ENCODE measurements at places on chromosomes 5 and 9.

GRCh38 chr9:127311239-127311741 is 46.7 kb downstream of the GARNL3 start:
- DNase-seq = no peak

DNA sequence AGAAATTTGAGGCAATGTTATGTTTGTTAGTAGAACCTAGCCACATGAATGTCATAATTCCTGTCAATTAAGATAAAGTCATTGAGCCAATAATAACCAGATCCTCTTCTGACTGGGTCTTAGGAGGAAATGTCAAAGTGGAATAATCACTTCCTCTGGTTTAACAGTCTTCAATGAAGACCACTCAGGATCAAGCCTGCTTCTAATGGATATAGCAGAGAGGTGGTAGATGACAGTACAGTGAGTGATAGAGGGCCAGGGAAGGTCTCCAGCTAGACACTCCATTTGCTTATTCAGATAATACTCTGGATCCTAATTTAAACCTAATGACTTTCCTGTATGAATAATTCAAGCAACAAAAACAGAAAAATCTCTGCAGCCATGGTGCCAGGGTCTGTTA is 474.2 kb downstream of the DNAH5 start:
- no peak for DNase-seq

GRCh38 chr5:176761755-176762154 is 48.6 kb upstream of the UNC5A start:
- no peak for DNase-seq

DNA sequence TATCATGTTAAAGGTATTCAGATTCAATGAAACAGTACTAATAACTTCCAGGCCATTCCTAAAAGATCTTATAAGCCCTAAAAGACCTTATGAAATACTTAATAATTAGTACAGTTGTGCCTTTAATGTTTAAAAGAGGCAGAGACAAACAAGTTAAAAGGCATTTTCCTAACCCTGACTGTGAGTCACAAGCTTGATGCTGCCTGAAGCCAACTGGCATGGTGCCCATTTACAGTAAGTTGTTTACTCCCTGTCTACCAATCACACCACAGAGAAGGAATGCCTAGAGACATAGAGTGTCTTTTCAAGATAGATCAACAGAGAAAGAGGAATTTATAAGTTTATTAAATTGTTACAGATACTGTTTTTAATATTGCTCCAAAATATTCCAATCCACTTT is 47.8 kb downstream of the NR3C1 start:
- peak; percentile 69 for DNase-seq

DNA sequence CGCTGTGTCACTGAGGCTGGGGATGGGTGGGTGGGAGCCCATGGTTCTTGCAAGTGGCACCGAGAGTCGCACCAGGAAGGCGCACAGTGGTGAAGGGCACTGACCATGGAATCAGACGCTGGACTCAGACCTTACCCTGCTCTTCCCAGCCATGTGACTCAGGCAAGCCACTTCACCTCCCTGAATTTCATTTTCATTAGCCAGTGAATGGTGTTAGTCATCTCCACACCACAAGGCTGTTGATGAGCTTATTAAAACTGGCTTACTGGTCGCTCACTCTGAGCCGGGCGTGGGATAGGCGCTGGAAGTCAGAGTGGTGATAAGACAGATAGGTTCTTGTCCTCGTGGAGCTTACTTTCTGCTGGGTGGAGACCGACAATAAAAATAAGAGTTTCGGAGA is 25.1 kb downstream of the FGF18 start:
- no peak for DNase-seq

- DNase-seq = no peak
Observed at GRCh38 chr5:78781611-78782286, 133.2 kb upstream of the LHFPL2 start.

- DNase-seq = no peak
Observed at GRCh38 chr5:154816891-154817492, 33.4 kb downstream of the FAXDC2 start.

GRCh38 chr5:37198061-37198460 is 51.1 kb downstream of the CPLANE1 start:
- no peak for DNase-seq

GRCh38 chr5:117662361-117662760 is 1087.7 kb upstream of the SEMA6A start:
- no peak for DNase-seq

GRCh38 chr5:107668154-107669095 is 2.3 kb downstream of the EFNA5 start:
- DNase-seq = no peak

DNA sequence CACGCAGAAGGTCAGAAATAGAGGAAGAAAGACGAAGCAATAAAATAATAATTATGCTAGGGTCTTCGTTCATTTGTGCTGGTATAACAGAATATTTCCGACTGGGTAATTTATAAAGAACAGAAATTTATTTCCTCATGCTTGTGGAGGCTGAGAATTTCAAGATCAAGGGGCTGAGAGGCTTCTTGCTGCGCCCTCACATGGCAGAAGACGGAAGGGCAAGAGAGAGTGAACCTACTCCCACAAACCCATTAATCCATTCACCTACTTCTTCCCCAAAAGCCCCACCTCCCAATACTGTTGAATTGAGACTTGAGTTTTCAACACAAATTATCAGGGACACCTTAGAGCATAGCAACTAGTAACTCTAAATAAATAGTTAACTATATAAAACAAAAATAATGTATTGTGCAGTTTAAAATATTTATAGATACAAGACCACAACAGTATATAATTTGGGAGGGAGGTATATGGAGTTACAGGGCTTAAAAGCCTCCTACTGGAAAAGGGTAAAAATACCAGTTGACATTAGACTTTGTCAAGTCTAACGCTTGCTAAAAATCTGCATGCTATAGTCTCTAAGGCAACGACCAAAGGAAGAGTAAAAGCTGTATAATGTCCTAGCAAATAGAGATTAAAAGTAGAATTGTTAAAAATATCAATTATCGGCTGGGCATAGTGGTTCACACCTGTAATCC is 40.3 kb upstream of the NAA35 start:
- DNase-seq = no peak

DNA sequence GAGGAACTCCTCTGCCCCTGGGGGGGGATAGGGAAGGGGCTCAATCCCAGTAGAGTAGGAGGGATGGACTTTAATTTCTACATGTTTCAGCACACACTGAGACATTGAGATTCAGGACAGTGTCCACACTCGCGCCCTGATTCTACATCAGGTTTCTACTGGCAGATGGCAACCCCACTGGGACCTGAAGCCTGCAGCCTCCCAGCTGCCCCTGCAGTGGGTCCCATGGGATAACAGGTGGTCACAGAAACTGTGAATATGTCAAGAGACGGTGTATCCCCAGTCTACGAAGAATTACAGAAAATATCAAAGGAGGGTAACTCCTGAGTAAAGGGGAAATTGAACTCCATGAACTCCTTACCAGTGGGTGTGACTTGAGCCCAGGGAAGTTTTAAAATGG is 2.4 kb upstream of the TERT start:
- DNase-seq = no peak

- DNase-seq = no peak
Observed at GRCh38 chr5:147481874-147482705, 27.8 kb downstream of the DPYSL3 start.

GRCh38 chr9:128034821-128035652 is 32.1 kb downstream of the NAIF1 start:
- DNase-seq = peak; percentile 80

- no peak for DNase-seq
Observed at GRCh38 chr9:105291938-105292337, 47.5 kb downstream of the SLC44A1 start.

- DNase-seq = no peak
Observed at GRCh38 chr9:36623280-36623679, 50.6 kb downstream of the MELK start.

DNA sequence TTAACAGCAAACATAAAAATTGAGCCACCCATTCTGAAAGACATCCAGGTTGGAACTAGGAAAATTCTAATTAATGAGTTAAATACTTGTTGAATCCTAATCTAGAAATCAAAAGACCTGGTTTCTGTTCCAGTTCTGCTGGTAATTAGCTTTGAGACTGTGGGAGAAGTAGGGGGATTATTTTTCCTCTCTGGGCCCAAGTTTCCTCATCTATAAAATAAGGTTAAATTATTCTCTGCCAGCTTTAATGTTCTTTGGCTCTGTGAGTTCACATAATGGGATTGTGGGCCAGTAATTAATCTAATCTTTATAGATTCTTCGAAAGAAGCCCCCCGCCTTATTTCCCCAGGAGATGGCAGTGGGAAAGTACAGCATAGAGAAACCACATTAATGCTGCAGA is 104.6 kb downstream of the ENC1 start:
- no peak for DNase-seq

DNA sequence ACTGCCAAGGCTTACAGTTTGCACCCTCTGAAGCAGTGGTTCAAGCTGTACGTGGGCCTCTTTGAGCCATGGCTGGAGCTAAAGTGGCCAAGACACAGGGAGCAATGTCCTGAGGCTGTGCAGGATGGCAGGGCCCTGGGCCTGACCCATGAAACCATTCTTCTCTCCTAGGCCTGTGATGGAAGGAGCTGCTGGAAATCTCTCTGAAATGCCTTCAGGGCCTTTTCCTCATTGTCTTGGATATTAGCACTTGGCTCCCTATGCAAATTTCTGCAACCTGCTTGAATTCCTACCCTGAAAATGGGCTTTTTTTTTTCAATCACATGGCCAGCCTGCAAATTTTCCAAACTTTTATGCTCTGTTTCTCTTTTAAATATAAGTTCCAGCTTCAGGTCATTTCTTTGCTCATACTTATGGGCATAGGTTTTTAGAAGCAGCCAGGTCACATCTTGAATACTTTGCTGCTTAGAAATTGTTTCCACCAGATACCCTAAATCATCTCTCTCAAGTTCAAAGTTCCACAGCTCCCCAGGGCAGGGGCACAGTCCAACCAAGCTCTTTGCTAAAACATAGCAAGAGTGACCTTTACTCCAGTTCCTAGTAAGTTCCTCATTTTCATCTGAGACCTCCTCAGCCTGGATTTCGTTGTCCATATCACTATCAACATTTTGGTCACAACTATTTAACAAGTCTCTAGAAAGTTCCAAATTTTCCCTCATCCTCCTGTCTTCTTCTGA is 138.3 kb downstream of the OSTF1 start:
- DNase-seq = no peak

- DNase-seq = no peak
Observed at GRCh38 chr9:121499427-121500164, at the start of gene GGTA1. Gene GGTA1, minus strand, starts transcription at chr9:121499844. Its CDS starts 31,922 bp downstream, at chr9:121467922.

DNA sequence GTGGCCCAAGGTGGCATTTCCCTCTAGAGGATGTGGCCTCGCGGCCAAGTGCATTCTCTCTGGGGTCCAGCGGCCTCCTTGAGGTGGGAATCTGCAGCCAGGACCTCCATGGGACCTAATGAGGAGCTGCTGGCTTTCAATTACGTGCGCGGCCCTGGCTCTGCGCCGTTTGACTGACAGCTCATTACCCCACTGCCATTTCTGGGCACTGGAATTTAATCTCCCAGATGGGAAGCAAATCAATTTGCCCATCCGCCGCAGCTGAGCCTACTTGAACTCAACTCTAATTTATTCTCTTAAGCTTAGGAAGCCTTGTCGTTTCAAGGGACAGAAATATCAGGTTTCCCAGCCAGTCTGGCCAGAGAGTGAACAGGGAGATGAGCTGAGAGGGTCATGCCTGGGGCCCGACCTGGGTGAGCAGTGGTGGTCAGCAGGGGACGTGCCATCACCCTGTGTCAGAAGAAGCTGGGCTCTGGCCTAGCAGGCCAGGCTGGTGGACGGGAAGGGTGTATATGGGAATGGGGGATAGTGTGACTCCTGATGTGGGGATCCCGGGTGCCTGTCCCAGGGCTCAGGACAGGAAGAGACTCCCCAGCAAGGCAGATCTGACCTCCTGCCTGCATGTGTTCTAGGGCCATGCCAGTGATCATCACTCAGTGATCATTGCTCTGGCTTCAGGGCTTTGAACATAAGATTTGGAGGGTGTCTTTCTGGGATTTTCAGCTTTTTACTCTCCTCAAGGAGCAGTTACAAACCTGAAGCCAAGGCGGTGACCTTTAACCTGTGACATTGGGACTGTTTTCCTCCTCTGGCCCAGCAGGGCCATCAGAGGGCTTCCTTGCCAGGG is 69.7 kb downstream of the MACROH2A1 start:
- DNase-seq = no peak

DNA sequence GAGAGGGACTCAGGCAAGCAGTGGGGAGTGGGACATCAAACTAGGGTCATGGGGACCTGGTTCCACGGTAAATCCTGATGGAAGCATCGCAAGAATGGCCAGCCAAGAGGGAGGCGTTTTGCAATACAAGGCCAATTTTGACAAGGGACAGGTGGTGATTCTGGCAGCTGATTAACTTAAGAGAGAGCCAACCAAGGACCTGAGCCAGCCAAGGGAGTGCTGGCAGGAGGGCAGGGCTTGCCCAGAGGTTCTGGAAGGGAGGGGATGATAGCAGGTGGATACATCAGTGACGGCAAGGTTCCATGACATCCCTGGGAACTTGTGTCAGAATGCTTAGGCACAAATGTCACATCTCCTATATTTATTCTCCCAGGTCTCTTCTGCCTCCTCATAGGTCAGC is 32.8 kb upstream of the PUM3 start:
- DNase-seq = no peak

GRCh38 chr5:157196045-157196444 is 15.4 kb downstream of the ITK start:
- no peak for DNase-seq

DNA sequence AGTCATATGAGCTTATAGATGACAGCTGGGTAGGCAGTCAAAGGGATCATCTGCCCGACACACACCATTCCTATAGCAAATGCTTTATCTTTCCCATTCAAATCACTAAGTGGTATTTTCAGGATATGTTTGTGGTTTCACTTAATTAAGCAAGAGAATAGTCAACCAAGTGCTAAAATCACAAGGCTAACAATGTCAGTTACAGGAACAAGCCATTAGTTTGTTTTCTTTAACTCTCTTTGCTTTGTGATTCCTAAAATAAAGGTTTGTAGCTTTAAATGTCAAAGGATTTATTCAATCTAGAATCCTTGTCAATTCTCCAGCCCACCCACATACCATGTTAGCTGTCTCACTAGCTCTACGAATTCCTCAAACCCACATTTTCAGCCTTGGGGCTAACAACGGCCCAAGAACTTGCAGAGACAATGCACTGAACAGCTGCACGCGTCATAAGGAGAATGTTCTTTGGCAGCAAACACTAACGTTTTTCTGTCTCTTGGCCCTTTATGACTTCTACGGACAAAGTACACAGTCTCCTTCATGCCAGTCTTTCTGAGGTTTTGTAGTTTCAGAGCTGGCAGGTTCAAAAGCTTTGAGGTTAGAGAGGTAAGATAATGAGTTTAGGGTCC is 56.6 kb downstream of the ELAVL2 start:
- DNase-seq = no peak

DNA sequence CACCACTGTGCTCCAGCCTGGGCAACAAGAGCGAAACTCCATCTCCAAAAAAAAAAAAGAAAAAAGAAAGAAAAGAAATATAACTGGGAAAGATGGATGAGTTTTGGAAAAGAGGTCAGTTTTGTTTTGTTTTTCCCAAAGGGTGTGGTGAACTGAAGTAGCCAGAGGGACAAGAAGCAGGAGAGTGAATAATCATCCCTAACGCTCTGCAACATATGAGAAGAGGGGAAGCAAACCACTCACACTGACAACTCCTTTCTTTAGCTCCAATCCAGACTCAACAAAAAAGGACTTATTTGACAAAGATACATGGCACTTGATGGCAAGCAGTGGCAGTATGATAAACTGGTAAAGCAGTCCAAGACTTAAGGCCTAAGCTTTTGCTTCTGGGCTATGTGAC is 176.1 kb upstream of the HMHB1 start:
- no peak for DNase-seq

GRCh38 chr9:78406146-78406545 is 109.2 kb downstream of the PSAT1 start:
- DNase-seq = no peak

GRCh38 chr9:128405077-128405779 is 15.4 kb upstream of the CERCAM start:
- no peak for DNase-seq

GRCh38 chr5:163509291-163509951 is 4.0 kb downstream of the MAT2B start:
- DNase-seq = no peak
